Activated naive CD4-positive, alpha-beta T cell treated with anti-CD3 and anti-CD28 coated beads for 36 hours (primary cell): ENCODE measurements at places on chromosomes 11 and 22. TPM values are rescaled to one million over a fixed set of nuclear protein-coding genes. Genes with fewer than 3 reads are reported as not detected.

DNA sequence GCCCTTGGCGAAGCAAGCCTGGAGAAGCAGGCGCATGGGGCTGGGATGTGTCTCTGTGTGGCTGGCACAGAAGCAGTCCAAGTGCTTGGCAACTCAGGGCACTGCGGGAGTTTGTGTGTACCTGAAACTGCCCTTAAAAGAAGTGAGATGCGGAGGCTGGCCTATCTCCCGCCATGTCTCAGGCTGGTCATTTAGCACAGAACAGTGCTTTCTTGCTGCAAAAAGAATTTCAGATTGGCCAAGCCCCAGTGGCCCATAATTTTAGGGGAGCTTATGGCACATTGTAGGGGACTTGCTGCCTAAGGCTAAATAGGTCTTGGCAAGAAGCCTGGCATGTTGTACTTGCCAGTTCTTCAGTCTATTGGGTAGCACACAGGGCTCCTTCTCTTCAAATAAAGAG is 16.4 kb downstream of the EHF start:
- no peak for DNase-seq

GAL3ST1 gene
- 0.29 TPM for total RNA-seq

TKFC gene
- 146 TPM for total RNA-seq

DNA sequence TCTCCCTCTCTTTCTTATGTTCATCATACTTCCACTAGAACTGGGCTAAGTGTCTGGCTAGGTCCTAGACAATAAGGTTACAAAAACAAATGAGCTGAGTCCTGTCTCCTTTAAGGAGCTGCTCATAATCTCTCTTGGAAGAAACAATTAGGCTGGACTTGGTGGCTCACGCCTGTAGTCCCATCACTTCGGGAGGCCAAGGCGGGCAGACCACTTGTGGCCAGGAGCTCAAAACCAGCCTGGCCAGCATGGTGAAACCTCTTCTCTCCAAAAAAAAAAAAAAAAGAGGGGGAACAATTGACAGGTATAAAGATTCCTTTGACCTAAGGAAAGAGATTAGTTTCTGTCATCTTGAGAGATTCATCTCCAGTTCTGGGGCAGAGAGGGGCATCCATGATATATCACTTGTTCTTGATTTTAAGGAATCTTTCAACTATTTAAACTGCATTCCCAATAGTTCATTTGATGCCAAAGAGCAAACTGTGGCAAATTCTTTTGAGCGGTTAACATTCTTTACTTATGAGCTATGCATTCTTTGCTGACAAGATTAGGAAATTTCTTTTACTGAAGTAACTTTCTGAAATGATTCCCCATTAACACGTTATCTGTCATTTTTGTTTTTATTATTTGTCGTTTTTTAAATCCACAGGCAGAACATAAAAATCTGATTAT is 125.5 kb downstream of the C11orf87 start:
- DNase-seq: no peak

DNA sequence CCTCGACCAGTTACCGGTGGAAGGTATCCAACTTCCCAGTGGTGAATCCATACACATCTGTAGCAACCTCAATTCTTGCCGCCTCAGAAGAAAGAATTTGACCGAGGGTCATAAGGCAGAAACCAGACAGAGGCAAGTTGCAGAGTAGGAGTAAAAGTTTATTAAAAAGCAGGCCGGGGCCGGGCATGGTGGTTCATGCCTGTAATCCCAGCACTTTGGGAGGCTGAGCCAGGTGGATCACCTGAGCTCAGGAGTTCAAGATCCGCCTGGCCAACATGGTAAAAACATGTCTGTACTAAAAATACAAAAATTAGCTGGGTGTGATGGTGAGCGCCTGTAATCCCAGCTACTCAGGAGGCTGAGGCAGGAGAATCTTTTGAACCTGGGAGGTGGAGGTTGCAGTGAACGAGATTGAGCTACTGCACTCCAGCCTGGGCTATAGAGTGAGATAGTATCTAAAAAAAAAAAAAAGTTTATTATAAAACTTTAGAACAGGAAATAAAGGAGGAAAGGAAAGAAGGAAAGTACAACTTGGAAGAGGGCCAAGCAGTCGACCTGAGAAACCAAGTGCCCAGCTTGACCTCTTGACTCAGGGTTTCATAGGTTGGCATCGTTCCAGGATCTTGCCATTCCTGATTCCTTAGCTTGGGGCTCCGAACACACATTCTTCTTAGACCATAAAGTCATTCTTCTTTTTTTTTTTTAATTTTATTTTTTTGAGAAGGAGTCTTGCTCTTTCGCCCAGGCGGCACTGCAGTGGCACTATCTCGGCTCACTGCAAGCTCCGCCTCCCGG is 27.8 kb downstream of the RGL4 start:
- no peak for DNase-seq

KIF18A gene
- 34.7 TPM for total RNA-seq

CSNK2A3 gene
- 1.8 TPM for total RNA-seq

TUB gene
- 0.69 TPM for total RNA-seq

GRCh38 chr11:37107415-37107814 is 509.4 kb upstream of the RAG2 start:
- no peak for DNase-seq

DNA sequence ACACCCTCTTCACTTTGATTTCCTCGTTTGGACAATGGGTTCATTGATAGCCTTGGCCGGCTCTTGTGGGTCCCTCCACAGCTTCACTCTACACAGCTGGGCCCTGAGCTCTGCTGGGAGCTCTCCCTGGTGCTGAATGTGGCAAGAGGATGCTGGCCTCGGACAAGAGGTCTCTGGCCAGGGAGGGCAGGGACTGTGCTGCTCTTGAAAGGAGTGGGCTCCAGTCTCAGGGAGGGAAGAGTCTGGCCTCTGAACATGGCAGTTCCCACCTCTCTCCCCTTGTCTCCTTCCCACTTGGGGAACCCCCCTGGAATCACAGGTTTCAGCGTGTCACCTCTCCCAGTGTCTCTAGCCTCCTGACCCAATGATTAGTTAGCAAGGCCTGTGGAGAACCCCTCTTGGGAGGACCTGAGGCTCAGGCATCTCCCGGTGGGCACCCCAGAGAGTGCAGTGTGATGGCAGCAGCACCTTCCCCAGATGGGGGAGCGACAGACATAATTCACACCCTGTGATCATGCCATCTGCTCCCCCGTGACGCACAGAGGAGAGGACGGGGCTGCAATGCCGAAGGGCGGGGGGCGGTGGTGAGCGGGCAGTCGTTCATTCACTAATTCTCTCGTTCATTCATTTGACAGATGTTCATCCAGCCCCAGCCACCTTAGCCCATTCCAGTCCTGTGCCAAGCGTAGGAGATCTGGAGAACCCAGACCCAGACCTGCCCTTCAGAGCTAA is 2.8 kb upstream of the CABP7 start:
- DNase-seq: peak; percentile 47

GRCh38 chr11:39960206-39960605 is 1499.2 kb downstream of the LRRC4C start:
- no peak for DNase-seq

C1QTNF5 gene
- total RNA-seq: not detected

- DNase-seq: no peak
These were observed at the start of gene BRSK2 for GRCh38 chr11:1389932-1390568. Gene BRSK2, plus strand, starts transcription at chr11:1389934. Its CDS starts 351 bp downstream, at chr11:1390285.

- DNase-seq: no peak
These were observed 15.7 kb upstream of the AIFM3 start for GRCh38 chr22:20951151-20951931.

DNA sequence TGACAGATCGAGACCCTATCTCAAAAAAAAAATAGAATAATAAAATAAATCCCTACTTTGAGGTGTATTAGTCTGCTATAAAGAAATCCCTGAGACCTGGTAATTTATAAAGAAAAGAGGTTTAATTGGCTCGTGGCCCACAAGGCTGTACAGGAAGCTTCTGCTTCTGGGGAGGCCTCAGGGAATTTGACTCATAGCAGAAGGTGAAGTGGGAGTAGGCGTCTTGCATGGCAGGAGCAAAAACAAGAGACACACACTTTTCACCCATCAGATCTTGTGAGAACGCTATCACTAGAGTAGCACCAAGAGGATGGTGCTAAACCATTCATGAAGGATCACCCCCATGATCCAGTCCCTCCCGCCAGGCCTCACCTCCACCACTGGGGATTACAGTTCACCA is 29.2 kb downstream of the CDPF1 start:
- no peak for DNase-seq

DNA sequence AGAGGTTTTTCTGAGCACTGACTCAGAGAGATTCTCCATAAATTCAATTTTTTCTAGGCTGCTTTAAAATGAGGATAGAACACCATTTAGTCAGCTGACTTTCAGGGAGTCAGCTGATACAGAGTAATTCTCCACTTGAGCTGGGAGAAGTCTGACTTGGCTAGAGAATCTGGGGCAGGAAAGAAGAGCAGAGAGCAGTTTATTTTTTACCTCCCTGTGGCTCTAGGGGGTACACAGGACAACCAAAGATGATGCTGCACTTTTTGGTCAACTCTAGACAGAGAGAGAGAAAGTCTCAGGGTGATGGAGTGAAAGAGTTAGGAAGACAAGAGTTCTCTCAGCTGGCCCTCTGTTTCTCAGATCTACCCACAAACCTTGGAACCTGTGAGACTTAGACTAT is 67.3 kb upstream of the EED start:
- DNase-seq: no peak

DNA sequence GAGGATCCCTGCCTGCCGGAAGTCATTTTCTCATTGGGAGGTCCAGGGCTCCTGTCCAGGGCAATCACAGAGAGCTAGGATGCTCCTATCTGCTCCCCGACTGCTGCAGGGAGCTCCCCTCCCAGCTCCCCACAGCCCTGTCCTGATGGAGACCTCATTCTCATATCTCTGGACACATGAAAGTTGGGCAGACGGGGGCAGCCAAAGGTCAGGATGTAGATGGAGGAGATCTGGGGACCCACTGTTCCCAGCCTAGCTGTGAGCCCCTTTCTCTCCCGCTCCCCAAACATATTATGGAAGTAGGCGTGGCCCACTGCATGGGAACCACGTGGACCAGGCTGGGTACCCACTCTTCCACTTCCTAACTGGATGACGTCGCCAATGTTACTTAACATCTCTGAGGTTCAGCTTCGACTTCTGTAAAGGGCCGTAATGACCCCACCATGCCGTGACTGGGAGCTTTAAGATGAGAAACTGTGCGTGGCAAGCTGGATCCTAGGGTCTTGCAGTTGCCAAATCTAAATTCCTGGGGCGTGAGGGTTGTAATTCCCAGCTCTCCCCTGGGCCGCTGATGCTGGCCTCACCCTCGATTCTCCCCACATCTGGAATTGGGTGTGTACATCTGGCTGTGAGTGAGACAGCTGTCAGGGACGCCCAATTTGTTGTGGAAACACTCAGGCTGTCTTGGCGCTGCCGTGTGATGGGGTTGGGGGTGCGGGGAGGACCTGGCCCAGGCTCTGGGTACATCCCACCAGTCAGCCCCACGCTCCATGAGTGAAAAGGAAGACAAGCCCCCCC is 1.8 kb downstream of the CDC42EP2 start:
- DNase-seq: no peak

MRGPRE gene
- total RNA-seq: not detected

DEFB131B gene
- not detected for total RNA-seq

GRCh38 chr11:23573429-23573828 is 713.2 kb upstream of the CCDC179 start:
- no peak for DNase-seq

MIOX gene
- total RNA-seq: 0.31 TPM

DNA sequence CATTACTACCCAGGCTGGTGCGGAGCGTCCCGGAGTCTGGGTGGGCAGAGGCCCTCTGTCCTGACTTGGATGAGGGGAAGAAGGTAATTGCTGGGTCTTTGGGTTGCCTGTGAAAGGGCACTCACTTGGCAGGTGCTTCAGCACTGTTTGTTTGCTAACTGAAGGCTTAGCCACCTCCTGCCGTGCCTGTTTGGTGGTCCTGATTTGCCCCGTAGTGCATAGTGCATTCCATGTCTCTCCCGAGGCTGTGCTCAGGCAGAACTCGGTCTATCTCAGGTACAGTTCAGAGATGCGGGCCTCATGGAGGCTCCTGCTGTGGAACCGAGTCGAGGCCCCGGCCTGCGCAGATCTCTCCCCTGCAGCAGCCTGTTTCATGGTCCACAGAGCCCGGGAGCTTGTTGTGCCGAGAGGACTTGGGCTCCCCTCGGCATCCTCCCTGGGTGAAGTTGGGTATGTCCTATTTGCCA is 146.2 kb downstream of the TBC1D22A start:
- no peak for DNase-seq

DNA sequence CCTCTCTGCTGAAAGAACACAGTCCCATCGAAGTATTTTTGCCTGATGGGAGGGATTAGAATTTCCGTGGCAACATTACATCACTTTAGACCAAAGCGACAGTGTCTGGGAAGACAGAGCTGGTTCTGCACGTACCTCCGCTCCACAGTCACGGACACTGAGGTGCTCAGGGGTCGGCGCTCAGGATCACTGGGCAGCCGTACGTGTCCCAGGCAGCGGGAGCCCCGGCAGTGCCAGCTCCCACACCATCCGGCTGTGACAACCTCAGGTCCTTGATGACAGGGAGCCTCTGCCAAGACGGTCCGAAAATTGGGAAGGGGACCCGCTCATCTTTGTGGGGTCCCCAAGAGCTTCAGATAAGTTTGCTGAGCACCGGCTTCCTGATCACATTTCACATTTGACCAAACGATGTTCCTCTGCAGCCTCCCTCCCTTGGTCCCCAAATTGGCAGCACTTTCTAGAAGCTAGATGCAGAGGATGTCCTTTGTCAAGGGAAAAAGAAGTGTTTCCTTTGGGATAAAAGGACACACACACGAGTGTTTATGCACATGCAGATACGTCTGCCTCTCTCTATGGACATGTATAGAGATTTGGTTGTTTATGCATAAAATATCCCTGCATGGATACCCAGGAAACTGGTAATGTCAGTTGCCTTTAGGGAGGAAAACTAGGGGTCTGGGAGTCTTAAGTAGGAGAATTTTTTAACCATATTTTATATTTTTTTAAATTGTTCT is 61.6 kb upstream of the LINC01488 start:
- DNase-seq: no peak

DNA sequence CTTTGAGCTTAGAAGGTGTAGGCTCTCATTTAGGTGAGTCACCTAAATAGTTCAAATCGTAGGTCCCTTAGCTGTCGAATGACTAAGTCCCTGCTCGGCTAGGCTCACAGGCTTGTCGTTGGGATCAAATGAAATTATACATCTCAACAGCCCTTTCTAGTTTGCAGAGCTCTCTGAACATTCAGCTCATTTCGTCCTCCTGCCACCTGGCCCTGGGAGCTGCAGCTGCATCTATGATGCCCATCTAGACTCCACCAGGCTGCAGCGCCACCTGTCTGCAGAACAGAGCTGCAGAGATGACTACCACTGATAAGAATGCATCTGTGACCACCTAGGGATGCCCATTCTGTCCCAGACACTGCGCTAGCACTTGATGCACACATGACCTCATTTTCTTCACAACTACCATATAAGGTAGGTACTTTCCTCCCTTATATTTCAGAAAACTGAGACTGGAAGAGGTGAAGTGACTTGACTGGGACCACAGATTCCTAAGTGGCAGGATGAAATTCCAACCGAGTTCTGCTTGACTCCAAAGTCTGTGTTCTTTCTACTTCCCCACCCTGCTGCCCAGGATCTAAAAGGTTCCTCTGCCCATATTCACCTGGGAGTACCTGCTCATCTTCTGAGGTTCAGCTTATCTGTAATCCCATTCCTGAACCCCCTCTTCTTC is 141.1 kb upstream of the NARS2 start:
- peak; percentile 77 for DNase-seq
